ENCODE measurements at places on chromosomes 4 and X. TPM values are rescaled to one million over a fixed set of nuclear protein-coding genes. Genes with fewer than 3 reads are reported as not detected.
A peak's percentile ranks its signal among the peaks of the same experiment; 100 is the strongest.

DNA sequence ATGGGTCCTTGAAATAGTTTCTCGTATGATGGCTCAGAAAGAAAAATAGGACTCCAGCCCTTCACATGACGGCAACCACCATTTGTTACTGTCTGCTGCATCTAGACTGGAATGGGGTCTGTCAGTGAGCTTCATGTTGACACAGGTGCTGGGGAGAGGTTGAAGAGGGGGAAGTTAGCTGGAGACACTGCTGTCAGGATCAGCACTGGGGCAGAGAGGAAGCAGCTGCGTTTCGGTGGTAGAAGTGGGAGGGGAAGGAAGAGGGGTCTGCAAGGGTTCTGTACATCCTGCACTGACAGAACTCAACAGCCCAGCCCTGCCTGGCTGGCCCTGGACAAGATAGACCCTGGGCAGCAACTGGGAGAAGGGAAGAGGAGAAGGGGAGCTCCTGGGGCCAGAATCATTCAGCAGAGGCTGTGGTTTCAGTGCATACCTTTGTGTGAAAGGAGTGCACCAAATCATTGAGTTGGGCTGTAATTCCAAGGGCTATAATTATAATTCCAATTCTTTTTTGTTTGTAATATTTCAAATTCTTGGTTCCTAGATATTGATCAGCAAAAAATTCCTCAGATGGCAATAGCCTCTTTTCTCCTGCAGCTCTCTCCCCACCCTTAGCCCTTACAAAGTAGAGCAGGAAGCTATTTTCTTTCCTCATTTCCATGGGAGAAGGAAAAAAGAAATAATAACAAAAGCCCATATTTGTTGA is 119.4 kb upstream of the C1GALT1C1 start:
- no peak for DNase-seq

DNA sequence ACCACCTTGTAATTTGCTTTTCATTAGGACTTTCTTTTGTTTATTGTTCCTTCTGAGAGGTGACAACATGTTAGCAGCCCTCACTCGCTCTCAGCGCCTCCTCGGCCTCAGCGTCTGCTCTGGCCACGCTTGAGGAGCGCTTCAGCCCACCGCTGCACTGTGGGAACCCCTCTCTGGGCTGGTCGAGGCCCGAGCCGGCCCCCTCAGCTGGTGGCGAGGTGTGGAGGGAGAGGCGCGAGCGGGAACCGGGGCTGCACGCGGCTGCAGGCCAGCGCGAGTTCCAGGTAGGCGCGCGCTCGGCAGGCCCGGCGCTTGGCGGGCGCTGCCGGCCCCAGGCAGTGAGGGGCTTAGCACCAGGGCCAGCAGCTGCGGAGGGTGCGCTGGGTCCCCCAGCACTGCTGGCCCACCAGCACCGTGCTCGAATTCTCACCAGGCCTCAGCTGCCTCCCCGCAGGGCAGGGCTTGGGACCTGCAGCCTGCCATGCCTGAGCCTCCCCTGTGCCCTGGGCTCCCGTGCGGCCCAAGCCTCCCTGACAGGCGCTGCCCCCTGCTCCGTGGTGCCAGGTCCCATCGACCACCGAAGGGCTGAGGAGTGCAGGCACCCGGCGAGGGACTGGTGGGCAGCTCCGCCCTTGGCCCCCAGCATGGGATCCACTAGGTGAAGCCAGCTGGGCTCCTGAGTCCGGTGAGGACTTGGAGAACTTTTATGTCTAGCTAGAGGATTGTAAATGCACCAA is 9.2 kb upstream of the AP1AR start:
- DNase-seq: no peak

DNA sequence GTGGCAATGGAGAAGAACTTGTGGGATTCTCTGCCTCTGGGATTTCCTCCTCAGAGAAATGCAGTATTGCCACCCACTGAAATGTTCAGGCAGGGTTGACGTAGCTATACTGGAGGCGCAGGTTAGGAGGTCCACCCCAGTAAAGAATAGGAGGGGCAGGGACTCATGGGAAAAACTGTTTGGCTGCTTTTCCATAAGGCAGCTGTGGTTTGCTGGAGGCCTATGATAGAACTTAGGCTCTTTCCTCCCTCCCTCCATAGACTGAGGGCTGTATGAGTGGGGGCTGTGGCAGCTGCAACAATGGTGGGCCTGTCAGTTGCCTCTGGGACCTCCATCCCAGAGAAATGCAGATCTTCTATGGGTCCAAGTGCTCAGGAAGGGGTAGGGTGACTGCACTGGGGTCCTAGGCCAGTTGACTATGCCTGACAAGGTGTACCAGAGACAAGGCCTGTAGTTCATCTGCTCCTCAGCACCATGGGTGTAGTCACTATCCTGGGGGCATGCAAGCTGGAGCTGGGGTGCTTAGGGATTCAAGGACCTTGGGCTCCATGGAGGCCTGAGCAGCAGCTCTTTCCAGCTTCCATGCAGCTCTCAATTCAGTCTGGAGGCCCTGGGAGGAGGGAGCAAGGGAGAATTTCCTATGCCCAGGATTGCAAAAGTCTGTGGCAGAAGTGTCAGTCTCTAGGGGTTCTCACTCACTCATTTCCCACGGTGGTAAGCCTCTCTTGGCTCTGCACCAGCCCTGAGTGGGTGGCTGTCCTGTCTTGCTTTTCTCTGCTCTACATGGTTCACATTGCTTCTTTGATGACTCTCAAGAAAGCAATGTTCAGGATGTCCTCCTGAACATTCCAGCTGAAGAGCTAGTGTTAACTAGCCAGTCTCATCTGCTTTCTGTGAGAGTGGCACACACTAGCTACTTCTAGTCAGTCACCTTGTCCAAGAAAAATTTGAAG is 353.0 kb downstream of the IDS start:
- peak; percentile 23 for DNase-seq

- DNase-seq: peak; percentile 19
Measured at GRCh38 chrX:141220342-141221008, 21.8 kb downstream of the SPANXC start.

- peak; percentile 53 for DNase-seq
Measured at GRCh38 chr4:16967722-16968121, 69.3 kb upstream of the LDB2 start.

DNA sequence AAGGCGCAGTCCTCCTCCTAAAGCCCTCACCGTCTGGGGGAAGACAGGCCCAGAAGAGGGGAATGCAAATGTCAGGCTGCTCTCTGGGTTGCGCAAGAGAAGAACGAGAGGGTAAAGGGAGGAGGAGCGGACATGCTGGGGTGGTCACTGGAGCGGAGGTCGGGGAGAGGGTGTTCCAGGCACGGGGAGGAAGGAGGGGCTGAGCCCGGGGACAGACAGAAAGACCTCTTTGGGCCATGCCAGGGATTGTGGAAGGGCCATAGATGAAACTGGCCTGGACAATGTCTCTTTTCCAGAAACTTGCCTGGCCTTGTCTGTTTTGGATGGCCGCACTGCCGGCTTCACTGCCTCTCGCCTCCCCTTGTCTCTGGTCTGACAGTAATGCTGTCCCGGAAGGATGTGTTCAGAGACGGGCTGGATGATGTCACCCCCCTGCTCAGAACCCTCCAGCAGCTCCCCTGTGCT is 121.0 kb downstream of the SORCS2 start:
- DNase-seq: no peak

GRCh38 chrX:103699243-103699642 is 11.5 kb upstream of the TMEM31 start:
- no peak for DNase-seq

Gene AR
- total RNA-seq: 4.7 TPM

Gene TLR10
- under 0.01 TPM for total RNA-seq

Gene CSAG3
- total RNA-seq: not detected

Gene HOPX
- total RNA-seq: 0.29 TPM

GRCh38 chr4:168475745-168476144 is 4.5 kb downstream of the DDX60L start:
- no peak for DNase-seq

- DNase-seq: no peak
Measured at GRCh38 chr4:130636486-130636885, 1540.5 kb downstream of the C4orf33 start.

Gene TTC29
- total RNA-seq: under 0.01 TPM

DNA sequence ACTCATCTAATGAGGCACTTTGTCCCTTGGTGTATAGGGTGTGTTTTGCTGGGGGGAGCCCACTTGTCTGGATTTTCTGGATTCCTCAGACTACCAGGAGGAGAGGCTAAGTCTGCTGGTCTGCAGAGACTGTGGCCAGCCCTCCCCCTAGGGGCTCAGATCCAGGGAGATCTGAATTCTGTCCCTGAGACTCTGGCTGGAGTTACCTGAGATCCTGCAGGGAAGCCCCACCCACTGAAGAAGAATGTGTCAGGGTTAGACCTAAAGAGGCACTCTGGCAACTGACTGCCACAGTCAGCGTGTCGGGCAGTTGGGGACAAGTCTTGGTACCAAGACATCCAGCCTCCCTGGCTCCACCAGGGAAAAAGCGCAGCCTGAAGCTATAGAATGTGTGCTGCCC is 138.9 kb downstream of the DCAF12L2 start:
- no peak for DNase-seq

DNA sequence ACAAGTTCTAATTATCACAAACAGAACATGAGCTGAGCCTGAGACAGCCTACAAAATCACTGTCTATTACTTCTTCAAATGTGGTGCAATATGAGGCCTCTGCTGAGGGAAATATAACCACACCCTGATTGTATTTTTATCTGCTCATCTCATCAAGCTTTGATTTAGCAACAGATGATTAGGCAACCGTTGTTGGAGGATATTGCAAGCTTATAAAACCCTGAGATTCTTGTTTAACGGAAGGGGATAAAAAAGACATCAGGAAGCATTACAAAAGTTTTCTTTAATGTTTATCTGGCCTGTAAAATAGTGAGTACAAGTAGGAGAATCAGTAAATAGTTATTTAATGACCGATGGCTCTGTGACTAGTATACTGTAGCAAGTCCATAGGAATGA is 108.5 kb downstream of the ZNF330 start:
- DNase-seq: no peak

Gene CDKL5
- 4.0 TPM for total RNA-seq

DNA sequence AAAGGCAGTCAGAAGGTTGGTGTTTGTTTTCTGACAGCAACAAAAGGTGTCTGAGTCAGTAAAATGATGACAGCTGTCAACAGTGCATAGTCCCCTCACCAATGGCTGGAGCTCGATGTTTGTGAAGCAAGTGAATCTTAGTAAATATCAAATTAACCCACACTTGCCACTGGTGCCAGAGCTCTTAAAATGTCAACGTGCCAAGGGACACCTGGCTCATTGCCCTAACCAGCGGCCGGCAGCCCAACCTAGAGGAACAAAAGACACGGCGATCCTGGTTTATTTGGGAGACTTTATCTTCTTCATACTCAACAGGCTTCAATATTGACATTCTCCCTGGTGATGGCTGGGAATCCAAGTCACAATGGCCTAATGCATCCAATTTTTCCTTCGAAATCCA is 143.4 kb downstream of the CPEB2 start:
- DNase-seq: no peak

DNA sequence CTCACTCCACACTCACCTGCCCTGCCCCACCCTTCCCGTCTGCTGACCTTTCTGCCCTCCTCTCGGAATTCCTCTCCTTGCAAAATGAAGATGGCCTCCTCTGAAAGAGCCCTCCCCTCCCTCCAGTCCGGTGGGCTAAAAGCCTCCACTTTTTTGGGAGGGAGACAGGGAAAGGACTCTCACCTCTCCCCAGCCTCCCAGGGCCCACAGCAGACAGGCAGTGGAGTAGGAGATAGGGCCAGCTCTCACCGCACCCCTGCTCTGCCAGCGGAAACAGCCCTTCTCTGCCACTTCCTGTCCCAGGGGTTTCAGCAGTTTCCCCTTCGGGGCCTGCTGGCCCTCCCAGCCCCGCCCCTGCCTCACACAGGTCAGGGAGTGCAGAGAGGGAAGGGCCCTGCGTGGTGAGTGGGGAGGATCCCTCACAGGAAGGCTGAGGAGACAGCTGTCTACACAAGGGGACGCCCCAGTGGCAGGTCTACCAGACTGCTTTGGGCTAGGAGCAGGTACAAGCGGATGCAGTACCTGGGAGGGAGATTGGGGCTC is 18.2 kb downstream of the ELF4 start:
- DNase-seq: peak; percentile 62

DNA sequence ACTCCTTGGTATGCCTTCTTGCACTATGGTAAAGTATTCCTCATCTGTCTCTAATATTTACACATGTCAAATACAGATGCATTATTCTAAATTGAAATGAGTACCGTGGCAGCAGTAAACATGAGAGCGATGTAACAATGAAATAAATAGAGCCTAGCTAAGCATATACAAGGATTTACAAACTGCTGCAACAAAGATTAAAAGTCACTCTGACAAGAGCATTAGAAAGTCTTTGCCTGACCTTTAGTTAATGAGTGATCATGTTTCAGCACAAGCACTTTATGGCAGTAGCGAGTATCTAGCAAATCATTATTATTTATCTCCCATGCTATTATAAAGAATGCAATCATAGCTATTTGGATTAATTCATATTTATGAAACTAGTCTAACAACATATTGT is 547.0 kb upstream of the NDST4 start:
- no peak for DNase-seq

GRCh38 chr4:86482306-86483172 is 111.6 kb upstream of the PTPN13 start:
- peak; percentile 4 for DNase-seq

DNA sequence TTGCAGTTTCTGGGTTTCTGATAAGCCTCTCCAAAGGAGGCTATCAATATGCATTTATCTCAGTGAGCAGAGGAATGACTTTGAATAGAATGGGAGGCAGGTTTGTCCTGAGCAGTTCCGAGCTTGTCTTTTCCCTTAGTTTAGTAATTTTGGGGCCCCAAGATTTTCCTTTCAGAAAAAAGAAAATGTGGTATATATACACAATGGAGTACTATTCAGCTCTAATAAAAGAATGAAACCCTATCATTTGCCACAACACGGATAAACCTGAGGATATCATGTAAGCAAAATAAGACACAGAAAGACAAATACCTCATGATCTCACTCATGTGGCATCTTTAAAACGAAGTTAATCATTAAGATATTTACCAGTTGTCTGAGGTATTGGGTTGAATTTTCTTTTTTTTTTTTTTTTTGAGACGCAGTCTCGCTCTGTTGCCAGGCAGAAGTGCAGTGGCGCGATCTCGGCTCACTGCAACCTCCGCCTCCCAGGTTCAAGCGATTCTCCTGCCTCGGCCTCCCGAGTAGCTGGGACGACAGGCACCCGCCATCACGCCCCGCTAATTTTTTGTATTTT is 540 bp downstream of the ZNF721 start:
- no peak for DNase-seq

- DNase-seq: no peak
Measured at GRCh38 chrX:119150163-119151050, 22.8 kb upstream of the KIAA1210 start.

DNA sequence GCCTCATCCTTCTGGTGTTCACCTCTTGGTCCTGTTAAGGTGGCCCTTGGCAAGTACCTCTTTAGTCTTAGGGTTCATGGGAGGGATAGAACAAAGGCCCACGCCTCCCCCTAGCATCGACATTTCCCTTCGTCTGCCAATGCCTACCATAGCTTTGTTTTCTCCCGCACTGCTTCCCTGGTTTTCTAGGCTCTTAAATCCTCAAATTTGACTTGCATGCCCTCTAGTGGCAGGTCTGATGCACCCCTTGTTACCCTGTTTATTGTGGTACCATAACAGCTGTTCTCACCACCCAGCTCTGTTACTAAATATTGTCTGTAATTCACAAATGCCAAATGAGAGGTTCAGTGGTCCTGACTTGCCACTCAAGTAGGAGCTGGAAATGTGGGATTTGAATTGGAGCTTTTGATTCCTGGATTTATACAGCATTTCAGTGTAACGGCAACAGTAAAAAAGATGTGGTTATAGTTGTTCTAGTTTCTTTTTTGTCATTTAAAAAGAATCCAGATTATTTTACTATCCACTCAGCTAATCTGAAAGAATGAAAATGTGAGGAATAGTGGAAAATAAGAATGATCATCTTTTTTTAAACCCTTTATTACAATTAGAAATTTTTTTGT is 100.1 kb downstream of the REPS2 start:
- peak; percentile 69 for DNase-seq

Gene PDZD4
- under 0.01 TPM for total RNA-seq

All from osteoblast (primary cell).